ENCODE measurements at places on chromosomes 12 and 14.

- no peak for DNase-seq
These were observed 158.2 kb upstream of the DIO3 start for GRCh38 chr14:101402936-101403660.

DNA sequence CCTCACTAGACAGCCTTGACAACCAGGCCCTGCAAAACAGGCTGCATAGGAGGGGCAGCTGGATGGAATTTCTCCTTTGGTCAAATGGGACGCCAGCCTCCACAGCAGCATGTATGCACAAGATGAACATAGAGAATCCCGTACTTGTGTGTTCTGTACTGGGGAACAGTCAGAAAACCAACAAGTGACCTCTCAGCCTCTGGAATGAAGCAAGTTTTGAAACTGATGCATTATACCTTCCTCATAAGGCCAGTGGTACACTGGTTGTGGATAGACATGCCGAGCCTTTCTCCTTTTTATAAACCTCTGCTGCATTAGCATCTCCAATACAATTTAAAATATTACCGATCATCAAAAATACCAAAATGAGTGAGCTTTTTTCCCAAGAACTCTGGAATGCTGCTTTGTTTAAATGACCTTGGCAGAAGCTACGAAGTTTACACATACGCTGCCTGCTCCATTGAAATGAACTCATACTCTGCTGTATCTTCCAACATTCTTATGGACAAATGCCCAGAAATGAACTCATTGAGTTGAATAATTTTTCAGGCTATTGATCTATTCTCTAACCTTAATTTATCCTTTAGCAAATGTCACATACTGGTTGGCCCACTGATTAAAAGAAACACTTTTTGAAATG lies 47.6 kb upstream of the FERMT2 start:
- no peak for DNase-seq

DNA sequence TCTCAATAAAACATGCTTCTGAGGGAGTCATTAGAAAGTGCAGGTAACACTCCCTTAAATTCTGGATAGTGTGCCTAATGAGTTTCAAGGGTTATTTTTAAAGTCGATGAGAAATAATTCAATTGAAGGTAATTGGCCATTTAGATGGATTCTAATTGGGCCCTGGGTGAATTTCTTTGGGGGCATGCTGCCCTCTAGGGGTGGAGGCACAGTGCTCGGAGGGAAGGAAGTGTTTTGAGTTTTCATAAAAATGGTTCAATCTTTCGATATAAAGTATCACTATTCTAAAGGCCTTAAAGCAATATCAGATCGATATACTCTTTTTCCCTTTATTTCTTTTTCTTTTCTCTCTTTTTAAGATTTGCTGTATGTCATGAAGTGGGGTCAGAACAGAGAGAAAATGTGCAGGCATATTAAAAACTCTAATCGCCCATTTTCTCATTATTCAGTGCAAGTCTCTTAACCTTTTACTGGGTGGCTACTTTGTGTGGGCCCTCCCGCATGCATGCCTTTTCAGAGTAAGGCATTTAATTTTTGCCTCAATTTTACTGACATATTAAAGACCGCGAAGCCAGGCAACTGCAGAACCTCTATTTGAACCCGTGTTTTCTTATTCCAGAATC lies 25.5 kb downstream of the NKX2-8 start:
- DNase-seq = peak; percentile 4

- DNase-seq = no peak
These were observed 4.8 kb upstream of the LGMN start for GRCh38 chr14:92753250-92753649.

DNA sequence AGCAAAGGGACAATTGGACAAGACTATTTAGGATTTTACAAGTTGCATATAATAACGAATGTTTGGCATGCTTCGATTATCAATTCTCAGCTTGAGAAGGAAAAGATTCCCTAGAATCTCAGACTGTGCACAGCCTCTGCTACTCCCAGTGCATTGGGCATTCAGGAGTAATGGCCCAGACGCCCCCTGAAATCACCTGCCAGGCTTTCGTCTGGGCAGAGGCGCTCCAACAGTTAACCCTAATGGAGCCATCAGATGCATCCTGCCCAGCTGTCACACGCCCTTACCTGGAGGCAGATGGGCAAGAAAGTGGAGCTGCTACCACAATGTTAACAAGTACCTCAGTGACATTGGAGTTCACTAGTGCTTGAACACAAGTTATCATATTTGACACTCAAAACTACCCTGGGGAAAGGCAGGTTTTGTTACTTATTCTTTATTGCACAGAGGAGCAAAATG lies 927 bp upstream of the LRP6 start:
- DNase-seq = peak; percentile 80

DNA sequence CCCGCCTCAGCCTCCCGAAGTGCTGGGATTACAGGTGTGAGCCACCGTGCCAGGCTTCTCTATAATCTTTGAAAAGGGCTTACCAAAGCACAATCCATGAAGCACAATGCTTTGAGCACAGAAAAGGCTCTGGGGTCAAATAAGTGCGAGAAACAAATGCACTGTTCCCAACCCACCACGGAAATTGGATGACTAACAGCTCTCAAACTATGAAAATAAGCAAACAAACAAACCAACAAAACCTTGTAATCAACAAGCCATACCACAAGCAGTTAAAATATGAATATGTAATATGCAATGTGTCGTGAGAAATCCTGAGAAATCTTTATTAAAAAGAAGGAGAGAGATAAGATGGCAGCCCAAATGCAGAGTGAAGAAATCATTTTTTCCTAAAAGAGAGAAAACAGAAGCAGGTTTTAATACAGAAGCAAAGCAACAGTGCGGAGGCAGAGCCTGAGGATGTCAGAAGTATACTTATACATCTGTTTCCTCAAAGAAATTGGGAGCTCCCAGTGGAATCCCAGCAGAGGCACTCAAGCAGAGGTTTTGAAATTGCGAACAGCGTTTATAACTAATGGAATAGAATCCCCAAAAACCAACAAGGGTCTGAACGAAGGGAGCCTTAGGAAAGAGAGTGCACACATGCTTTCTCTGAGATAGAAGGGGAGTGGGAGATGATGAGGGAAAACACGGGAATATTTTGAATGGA lies 17.1 kb downstream of the SMCO2 start:
- no peak for DNase-seq

DNA sequence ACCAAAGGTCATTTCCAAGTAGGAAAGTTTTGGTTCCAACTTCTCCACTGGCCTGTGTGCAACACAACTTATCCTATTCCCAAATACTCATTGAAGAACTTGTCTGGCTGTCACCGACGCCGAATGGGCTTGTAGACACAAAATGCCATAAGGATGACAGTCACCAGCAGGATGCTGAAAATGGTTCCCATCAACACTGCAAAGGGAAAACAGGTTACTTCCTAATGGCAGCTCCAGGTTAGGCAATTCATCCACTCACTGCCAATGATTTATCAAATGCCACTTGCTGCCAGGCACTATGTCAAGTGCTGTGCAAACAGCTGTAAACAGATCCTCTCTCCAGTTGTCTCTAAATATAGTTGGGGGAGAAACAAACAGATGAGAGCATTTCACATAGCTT lies 6.1 kb downstream of the C12orf76 start:
- DNase-seq = peak; percentile 98

- no peak for DNase-seq
These were observed 20.2 kb downstream of the FGD4 start for GRCh38 chr12:32419520-32419960.

DNA sequence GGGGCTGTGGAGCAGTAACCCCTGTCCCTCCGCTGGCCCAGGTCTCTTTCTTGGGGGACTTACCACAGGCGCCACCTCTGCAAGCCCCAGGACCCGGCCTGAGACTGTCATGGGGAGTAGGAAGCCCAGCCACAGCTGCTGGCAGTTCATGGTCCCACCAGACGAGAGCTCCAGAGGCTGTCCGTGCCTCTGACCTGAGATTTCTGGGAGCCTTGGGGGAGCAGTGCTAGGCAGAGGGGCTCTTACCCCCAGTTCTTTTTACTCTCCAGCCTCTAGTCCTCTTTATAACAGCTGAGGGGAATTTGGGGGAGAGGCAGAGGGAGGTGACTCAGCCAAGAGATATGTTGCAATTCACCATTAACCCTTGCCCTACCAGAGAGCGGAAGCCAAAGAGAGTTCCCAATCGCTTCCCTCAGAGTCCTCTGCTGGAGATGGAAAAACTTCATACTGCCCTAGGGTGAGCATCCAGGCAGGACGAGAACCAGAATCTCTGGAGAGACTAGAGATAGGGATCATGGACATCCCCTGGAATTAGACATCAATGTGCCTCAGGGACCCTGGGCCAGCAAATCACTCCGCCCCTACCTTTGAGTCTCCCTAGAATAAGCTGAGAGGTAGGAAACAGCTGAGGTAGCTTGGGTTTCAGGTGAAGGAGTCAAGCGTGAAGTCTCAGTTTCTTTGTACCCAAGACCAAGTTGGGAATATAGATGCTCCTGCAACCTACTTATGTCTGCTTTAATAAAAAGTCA lies at the start of gene MMP19:
TSS of gene MMP19 (minus strand) at position 256 of the 749 bp plus-strand sequence. CDS start at position 150, 106 bp downstream.
- no peak for DNase-seq

DNA sequence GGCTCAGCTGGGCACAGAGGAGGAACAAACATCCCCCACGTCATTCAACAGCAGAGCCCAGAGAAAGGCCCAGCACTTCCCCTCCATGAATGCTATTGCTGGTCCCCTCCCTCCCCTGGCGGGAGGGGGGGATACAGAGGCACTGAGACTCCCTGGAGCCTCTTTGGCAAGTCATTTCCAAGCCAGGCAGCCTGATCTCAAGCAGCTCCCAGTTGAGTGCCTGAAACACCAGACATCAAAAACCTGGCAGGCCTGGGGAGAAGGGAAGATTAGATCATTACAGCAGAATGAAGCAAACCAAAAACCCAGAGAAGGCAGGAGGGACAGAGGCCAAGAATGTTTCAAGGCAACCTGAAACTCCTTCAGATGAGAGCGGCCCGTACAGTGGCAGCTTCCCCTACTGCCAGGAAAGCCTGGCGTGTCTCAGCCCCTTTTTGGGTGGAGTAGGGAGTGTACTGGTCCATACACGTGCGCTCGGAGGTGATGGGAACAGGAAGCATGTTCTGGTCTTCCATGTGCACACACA lies 92.1 kb downstream of the LRRC74A start:
- DNase-seq = peak; percentile 66

GRCh38 chr14:50726372-50727107 lies 58.4 kb upstream of the SAV1 start:
- no peak for DNase-seq

- DNase-seq = no peak
These were observed 243.1 kb upstream of the FOXN3 start for GRCh38 chr14:89660166-89660565.

- DNase-seq = peak; percentile 93
These were observed 741 bp upstream of the CRIP2 start for GRCh38 chr14:105473677-105474482.

All from DMS53 (cell line).